ENCODE measurements at places on chromosomes 1 and 21.
A peak's percentile ranks its signal among the peaks of the same experiment; 100 is the strongest.

DNA sequence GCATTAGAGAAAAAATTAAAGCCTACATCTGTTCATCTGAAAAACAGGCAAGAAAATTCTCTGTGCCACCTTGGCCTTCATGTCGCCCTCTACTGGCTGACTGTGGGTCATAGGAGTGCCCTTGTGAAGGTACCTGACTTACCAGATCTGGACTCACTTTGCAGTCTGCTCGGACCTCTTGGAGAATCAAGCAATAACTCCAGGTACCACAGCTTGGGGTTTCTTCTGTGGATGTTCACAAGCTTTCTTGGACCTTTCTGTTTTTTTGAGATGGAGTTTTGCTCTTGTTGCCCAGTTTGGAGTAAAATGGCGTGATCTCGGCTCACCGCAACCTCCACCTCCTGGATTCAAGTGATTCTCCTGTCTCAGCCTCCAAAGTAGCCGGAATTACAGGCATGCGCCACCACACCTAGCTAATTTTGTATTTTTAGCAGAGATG lies 2.4 kb upstream of the PRAMEF18 start:
- H3K4me1 ChIP-seq = no peaks in the 10 kb centered on the region
- H3K27ac ChIP-seq = no peak overlapping the region
- no peaks in the 10 kb centered on the region for H3K27me3 ChIP-seq
- no peak for DNase-seq
- no peaks in the 10 kb centered on the region for H3K36me3 ChIP-seq

DNA sequence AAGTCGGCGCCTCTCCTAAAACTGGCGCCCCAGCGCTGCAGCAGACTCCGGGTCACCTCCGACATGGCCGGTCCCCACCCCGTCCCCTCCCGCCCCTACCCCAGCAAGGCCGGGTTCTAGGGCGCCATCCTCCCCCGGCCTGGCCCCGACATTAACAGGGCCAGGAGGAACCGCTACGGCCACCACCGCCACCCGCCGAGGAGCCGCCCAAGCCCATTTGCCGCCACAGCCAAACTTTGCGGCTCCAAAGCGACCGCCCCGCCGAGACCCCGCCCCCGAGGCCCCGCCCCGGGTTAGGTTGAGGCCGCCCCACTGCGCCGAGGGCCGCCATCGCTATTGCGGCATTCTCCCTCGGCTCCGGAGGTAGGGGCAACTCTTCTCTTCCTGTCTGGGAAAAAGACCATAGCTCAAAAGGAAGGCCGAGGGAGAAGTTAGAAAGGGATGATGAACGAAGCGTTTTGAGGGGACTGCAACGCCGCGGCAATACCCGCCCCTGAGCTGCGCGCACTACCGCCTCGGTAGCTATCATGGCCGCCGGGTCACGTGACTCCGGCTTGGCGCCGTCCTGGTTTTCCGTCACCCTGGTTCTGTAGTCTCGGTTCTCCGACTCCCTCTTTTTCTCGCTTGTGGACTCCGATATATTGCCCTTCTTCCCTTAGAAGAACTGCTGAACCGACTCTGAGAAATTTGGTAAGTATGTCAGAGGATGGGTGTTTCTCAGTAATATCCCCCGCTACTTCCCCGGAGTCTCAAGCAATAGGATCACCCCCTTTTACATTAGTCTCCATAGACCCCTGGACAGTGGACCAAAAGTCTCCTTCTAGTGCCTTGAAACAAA lies at the start of the genes AIDA and BROX:
TSS of gene AIDA (minus strand) at position 239 of the 838 bp plus-strand sequence. CDS start at position 65, 174 bp downstream.
TSS of gene BROX (plus strand) at position 312 of the 838 bp plus-strand sequence. CDS start 3,136 bp downstream, outside the sequence.
- H3K27ac ChIP-seq = peak within 1 kb of the TSS; percentile 98
- H3K4me1 ChIP-seq = peaks cover 65% of the 10 kb centered on the region
- DNase-seq = no peak
- no peaks in the 10 kb centered on the region for H3K27me3 ChIP-seq
- H3K36me3 ChIP-seq = no peaks in the 10 kb centered on the region
- peak within 1 kb of the TSS; percentile 68 for H3K4me3 ChIP-seq

DNA sequence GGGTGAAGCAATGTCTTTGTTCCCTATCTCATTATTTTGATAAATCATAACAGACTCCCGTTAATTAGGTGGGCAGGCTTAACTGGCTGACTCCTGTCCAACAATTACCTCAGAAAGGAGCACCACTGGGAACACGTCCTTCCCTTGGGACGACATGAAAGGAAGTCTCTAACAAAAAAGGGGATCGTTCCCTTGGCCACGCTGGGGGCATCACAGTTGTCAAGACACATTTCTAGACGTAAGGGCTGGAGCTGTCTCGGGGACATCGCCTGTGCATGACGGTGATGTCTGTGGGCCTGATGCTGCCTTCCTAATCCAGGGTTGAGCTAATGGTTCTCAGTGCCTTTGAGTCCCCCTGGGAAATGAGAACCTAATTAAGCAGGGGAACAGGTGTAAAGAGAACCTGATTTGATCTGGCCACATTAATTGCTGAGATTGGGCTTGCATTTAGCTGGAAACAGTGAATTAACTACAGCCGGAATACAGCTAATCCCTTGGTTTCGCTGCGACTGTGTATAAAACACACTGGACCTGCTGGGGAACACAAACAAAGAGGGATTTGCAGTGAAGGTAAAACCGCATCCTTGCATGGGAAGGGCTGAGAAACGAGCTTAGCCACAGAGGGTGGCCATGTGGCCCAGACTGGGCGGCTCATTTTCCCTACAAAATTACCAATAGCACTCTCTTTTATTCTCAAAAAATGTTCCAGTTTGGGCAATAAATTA lies 111.8 kb downstream of the MRPS6 start:
- H3K27ac ChIP-seq = no peak overlapping the region
- H3K4me3 ChIP-seq = no peak overlapping the region
- peaks cover 7% of the 10 kb centered on the region for H3K4me1 ChIP-seq
- no peak for DNase-seq

DNA sequence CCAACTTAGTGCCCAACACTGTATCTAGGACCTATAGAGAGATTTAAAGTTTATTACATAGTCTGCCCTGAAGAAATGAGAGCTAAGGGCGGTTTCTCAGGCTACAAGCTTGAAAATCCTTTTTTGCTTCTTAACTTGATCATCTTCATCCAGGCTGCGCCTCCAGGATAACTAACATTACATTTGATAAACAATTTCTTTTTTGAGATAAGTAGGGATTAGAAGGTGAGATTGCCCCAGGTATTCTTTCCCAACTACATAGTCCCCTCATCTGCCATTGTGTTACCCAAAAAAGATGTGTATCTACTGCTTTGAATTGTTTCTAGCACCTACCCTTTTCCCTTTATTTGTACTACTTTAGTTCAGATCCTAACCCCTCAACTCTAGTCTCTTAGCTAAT lies 25.4 kb downstream of the NUF2 start:
- no peak overlapping the region for H3K4me3 ChIP-seq
- H3K27me3 ChIP-seq = no peaks in the 10 kb centered on the region
- no peaks in the 10 kb centered on the region for H3K4me1 ChIP-seq
- H3K27ac ChIP-seq = no peak overlapping the region
- DNase-seq = no peak
- no peaks in the 10 kb centered on the region for H3K36me3 ChIP-seq

DNA sequence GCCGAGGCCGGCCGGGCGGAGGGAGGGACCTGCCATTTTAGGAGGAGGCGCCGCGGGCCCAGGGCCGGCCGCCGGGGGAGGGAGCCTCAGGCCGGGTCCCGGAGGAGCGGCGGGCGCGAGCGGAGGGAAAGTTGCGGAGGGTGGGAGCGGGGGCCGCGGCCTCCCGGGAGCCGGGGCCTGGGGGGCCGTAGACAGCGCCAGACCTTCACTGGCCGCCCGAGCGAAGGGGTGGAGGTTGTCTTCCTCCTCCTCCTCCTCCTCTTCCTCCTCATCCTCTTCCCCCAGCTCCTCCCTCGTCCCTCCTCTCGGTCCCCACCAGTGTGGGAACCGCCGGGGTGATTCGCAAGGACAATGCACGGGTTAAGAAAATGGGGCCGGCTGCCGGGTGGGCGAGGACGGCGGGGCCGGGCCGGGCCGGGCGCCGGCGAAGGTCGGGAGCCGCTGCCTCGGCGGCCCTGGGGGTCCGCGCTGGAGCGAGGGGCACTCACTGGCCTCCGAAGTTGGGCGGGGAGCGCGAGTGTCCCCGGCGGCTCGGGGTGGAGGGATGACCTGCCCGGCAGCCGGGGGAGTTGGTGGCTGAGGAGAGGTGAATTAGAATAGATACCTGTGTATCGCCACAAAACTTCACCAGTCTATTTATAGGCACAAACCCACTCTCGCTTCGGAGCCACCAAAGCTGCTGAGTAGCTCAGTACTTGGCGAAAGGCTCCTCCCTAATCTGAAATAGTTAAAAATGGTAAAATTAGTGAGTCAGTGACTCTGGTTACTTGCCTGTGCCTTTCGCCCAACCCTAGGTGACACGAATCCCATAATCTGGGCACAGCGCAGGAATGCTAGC lies 1.3 kb downstream of the DYRK1A start:
- H3K36me3 ChIP-seq = no peaks in the 10 kb centered on the region
- no peak for DNase-seq
- H3K4me3 ChIP-seq = peak overlapping the region; percentile 100
- no peaks in the 10 kb centered on the region for H3K27me3 ChIP-seq

DNA sequence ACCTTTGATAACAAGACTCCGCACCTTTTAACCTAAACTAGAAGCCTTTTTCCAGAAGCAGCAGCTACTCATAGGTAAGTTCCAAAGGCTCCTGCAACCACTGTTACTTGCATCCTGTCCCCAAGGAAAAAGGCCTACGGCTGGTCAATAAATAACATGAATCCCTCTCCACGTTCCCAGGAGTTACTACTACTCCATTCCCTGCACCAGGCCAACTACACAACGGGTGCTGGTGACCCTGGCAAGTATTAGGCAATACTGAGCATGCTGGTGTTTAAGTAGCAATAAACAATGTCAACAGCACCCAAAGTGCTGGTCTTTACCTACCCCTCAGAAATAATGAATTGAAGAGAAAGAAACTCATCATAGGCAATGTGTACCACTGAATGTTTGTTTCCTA lies 7.7 kb downstream of the GNG12 start:
- no peak overlapping the region for H3K4me3 ChIP-seq
- no peaks in the 10 kb centered on the region for H3K36me3 ChIP-seq
- no peak for DNase-seq
- H3K4me1 ChIP-seq = peaks cover 62% of the 10 kb centered on the region
- no peaks in the 10 kb centered on the region for H3K27me3 ChIP-seq

GRCh38 chr1:20640183-20640597 lies 6.9 kb downstream of the PINK1 start:
- H3K27me3 ChIP-seq = no peaks in the 10 kb centered on the region
- no peaks in the 10 kb centered on the region for H3K36me3 ChIP-seq
- no peak for DNase-seq
- no peak overlapping the region for H3K27ac ChIP-seq

DNA sequence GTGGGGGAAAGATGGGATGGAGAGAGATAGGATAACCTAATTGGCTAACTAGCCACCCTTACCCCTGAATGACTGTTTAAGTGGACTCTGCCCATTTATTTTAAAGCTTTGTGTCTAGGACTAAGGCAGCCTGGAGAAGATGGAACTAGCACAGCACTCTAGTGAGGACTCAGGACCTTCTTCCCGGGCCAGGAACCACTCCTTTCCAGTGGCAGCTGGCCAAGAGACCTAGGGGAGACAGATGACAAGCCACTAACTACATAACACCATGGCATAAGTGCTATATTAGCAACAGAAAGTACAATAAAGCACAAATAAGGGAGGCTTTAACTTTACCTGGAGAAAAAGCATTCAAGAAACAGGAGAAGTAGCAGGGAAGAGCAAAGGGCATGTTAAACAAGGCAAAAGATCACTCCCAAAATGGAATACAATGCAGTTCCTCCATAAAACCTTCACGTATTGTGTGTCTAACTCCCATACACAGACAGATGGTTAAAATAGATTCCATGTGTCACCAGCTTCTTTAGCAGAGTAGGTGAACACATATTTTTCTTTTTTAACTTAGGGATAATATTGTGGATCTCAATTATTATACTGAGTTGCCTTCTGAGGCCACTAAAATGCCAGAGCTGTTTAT lies 20.6 kb downstream of the CLCA1 start:
- no peaks in the 10 kb centered on the region for H3K27me3 ChIP-seq
- no peak for DNase-seq
- H3K27ac ChIP-seq = no peak overlapping the region
- H3K36me3 ChIP-seq = no peaks in the 10 kb centered on the region

DNA sequence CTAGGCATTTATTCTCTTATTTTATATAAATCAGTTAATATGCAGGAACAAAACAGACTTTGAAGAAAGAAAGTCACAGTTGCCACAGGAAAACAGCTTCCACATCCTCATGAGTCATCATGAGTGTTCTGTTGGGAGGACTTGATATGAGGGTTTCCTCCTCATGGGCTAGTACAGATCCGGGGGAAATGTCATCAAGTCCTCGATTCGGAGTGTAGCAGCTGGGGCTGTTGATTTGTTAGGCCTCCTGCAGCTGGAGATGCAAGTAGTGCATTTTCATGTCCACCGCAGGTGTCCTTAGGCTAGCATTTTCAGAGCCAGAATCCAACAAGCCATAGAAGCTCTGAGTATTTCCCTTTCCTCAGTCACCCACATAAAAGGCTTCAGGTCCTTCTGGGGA lies 36.7 kb downstream of the ADAM30 start:
- DNase-seq = no peak
- H3K36me3 ChIP-seq = no peaks in the 10 kb centered on the region
- no peak overlapping the region for H3K4me3 ChIP-seq
- H3K4me1 ChIP-seq = no peaks in the 10 kb centered on the region
- H3K27me3 ChIP-seq = no peaks in the 10 kb centered on the region

DNA sequence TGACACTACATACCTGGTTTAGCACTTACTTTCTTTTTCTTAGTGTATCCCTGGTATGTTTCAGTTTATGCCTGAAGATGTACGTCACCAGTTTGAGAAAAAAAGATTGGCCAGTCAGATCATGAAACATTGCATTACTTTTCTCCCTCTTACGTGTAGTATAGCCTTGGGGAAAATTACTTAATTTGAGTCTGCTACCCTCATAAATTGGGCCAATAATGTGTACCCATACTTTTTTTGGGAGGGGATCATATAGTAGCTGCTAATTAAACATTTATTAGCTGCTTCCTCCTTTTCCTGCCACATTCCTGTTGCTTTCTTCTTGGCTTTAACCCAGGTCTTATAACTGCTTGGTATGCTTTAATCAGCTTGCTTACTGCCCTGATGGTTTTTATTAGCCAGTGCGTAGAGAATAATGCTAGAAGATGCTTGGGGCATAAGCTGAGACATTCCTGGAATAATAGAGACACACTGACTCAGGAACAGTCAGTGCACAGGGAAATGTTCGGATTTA lies 32.1 kb downstream of the RABGAP1L start:
- H3K36me3 ChIP-seq = no peaks in the 10 kb centered on the region
- no peak overlapping the region for H3K27ac ChIP-seq
- no peaks in the 10 kb centered on the region for H3K27me3 ChIP-seq
- no peak overlapping the region for H3K4me3 ChIP-seq
- peaks cover 20% of the 10 kb centered on the region for H3K4me1 ChIP-seq
- no peak for DNase-seq

DNA sequence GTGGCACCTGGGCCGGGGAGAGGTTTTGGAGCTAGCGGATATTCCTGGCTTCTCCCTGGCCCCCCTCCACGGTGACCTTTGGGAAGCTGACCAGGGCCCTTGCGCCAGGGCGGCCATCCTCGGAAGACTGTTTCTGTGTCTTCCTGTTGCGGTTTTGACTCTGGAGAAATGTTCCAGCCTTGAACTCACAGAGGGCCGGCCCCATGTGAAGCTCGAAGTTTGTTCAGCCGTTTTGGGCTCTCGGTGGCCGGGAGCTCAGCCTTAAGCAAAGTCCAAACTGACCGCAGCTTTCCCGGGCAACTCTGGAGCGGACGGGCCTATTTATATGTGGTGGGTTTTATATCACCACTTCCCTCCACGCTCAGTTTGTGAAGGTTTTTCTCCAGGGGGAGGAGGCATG lies 17.0 kb upstream of the WNT4 start:
- no peaks in the 10 kb centered on the region for H3K4me1 ChIP-seq
- H3K36me3 ChIP-seq = no peaks in the 10 kb centered on the region
- DNase-seq = no peak
- H3K4me3 ChIP-seq = no peak overlapping the region

Data from vagina (tissue), 2 donors.